ENCODE measurements at places on chromosomes 12 and 14.

DNA sequence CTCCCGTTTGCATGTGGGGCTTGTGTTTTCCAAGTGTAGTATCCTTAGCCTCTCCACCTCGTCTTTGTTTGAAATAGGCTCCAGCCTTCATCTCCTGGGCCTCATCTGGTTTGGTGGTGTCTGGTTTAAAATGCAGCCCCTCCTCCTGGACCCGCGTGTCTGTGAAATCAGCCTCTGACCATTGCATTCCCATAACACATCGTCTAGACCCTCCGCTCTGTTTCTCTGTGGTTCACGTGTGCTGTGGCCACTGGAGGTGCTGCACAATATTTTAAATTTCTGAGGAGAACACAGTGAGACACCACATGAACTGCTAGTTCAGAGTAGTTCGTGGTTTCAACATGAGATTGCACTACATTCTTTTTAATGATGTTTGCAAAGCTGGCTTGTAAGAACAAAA, 35.6 kb downstream of the UBE3B start:
- no peak for DNase-seq

GRCh38 chr14:23696701-23697239, 60.6 kb downstream of the DHRS2 start:
- DNase-seq = no peak

- peak; percentile 53 for DNase-seq
Observed at GRCh38 chr12:50220363-50220995, 53.3 kb upstream of the CERS5 start.

- DNase-seq = no peak
Observed at GRCh38 chr14:100599981-100600380, 12.8 kb upstream of the BEGAIN start.

- DNase-seq = no peak
Observed at GRCh38 chr12:91241756-91242155, 59.1 kb upstream of the DCN start.

DNA sequence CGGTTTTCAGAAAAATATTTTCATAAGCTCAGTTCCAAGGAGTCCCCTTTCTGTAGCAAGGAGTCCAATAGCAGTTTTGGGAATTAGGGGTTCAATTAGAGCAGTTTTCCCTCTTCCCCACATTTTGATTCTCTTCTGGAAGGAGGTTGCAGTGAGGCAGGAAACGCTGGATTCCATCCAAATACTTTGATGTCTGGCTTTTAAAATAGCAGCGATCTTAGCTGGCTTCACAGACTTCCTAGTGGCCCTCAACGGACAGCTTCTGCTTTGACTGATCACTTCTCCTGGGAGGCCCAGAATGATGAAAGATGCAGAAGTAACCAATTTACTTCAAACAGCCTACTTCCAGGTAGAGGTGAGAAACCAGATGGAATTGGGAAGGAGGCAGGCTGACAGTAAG, 63.1 kb downstream of the C12orf75 start:
- no peak for DNase-seq

DNA sequence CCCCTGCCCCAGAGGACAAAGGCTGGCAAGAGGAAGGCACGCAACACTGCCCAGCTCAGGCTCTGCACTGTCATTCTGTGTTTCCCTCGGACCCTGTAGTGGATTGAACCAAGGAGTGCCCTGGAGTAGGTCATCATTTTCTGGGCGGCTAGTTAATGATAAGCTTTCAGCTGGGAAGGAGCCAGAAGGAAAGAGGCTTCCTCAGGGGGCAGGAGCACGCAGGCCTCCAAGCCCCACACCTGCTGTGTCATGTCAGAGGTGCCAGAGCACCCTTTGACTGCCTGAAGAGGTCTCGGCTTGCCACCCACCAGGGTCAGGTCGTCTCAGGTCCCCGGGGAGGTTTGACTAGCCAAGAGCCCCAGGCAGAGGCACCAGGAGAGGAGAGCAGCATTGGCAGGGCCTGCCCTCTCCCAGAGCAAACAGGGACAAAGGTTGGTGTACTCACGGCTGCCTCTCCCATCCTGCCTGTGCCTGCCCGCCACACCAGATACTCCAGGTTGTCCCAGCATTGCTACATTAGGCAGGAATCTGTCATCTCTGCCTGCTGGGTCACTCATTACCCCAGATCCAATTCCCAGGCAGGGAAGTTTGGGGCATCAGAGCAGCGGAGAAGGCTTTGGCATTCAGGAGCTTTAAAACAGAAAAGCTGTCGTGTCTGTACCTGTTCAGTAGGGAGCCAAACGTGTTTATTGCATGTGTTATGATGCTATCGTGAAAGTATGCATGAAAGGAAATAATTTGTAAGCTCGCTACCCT, 33.5 kb upstream of the ATP2A2 start:
- no peak for DNase-seq

GRCh38 chr12:97714107-97714563, 251.5 kb downstream of the RMST start:
- no peak for DNase-seq

DNA sequence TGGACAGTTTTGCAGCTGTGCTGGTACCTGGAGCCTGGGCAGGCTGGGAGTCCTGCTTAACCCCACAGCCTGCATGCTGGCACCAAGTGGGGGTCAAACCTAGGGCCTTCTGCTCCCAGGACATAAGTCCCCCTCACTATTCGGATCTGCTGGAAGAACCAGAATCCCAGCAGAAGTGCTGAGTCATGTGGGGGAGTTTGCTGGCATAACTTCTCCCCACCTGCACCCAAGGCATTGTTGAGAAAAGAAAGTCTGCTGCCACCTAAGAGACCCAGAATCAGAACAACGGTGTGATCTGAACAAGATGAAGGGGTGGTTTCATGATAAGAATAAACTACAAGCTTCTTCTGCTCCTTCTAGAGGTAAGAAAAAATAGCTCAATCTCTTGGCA, 102.7 kb downstream of the RBM19 start:
- no peak for DNase-seq

DNA sequence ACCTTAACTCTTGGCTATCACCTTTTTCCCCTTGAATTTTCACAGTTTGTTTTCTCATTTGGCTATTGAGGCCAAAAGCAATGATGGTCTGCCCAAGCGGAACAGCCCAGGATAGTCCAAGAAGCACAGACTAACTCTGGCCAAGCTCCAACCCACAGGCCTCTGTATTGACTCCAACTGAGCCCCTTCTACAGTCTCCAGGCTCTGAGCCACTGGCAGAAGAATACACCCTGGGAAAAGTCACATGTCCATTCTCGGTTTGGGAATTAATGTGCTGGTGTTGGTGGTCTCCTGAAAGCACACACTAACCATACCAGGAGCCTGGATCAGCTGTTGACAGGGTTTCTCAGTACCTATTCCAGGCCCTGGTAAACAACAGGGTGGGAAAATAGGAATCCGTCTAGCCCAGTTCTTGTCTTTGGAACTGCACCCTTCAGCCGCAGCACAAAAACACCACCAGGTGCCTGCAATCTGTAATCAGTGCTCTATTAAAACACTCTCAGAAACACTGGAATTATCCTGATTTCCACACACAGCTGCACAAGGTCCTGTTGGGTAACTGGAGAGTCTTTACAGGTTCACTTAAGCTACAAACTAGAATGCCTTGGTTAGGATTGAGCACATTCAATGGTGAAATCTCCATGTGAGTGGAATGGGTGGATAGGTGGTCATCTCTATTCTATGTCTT, 63.6 kb downstream of the STXBP6 start:
- no peak for DNase-seq
